ENCODE measurements at places on chromosomes 7 and 10.

DNA sequence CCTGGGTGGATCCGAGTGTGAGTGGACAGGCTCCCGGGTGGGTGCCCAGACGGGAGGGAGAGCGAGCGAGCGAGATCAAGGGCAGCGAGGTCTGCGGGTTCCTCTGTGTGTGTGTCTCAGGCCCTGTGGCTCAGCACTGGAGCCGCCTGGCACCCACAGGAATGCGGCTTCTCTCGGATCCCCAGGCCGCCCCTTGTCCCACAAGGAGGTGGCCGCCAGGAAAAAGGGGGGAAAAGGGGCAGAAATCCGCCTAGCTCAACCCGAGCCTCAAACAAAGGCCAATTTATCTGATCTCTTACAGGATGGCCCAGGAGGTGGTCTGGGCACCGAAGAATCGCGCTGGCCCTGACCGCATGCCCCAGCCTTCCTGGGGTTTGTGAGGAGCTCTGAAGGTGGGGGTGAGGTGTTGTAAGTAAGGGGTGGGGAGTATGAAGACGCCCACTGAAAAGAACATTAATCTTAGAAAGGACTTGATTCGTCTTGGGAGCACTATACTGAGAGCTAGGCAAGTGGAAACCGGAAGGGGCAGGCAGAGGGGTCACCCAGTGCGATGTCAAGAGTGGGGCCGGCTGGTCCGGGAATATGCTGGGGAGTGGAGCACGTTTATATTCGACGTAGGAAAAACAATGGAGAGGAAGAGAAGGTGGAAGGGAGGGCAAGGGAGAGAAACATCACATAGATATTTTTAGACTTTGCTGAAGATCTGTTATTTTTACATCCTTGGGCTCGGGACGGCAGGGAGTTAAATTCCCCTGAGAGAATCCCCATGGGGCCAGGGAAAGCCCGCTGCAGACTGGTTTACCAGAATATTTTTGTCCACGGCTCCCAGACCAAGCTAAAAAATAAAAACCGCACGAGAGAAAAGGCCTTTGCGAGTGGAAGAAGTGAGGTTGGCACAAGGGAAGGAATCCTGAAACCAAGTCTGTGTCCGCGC, 7.2 kb downstream of the DLX5 start:
- DNase-seq: no peak

GRCh38 chr7:92732316-92733036, 103.9 kb downstream of the CDK6 start:
- no peak for DNase-seq

- DNase-seq: no peak
These were observed 38.7 kb downstream of the SHH start for GRCh38 chr7:155773531-155773930.

- DNase-seq: no peak
These were observed 50.4 kb downstream of the CALML3 start for GRCh38 chr10:5575144-5575481.

- no peak for DNase-seq
These were observed 8.9 kb upstream of the GRK5 start for GRCh38 chr10:119198438-119198837.
